Suppressor macrophage treated with lipopolysaccharide for 4 hours (primary cell): ENCODE measurements at places on chromosomes 4 and X.

GRCh38 chr4:80017125-80017854 is 55.7 kb downstream of the ANTXR2 start:
- DNase-seq, result peak; percentile 65

GRCh38 chr4:35463251-35463952 is 780.9 kb downstream of the ARAP2 start:
- no peak for DNase-seq

DNA sequence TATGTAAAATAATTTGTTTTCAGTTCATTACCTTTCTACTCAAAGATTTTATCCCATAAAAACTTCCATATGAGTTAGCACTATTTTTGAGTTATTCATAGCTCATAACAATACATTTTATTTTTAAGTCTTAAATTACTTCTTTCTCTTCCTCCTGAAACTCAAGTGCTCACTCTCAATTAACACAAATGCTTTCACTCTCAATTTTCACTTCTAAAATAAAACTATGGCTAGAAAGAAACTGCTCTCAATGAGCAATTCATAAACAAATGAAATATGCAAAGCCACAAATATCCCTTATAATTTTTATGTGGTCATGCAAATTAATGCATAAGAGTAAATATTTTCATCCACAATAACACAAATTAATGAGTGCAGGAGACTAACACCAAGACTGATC is 38.8 kb downstream of the MAML3 start:
- DNase-seq, result peak; percentile 22

- peak; percentile 26 for DNase-seq
These were observed 264.3 kb downstream of the NPFFR2 start for GRCh38 chr4:72295966-72296557.

GRCh38 chr4:98625399-98625798 is 33.0 kb downstream of the TSPAN5 start:
- DNase-seq, result no peak

DNA sequence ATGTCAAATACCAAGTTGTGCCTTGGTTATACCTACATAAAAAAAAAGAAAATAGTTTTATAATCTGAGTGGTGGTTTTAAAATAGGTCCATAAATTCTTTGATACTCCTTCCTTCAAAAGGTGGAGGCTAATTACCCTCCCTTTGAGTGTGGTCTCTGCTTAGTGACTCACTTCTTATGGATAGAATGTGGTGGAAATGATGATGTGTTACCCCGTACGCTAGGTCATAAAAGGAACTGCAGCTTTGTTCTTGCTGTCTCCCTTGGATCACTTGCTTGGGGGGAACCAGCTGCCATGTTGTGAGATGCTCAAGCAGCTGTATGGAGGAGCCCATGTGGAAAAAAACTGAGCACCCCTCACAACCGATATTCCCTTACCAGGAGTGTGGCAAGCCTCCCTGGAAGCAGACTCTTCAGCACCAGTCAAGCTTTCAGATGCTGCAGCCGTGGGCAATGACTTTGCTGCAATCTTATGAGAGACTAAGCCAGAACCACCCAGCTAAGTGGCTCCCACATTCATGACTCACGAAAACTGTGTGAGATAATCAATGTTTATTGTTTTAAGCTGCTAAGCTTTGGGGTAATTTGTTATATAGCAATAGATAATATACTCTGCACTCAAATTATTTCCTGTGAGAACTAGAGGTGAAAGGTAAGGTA is 195.0 kb upstream of the GATB start:
- DNase-seq, result no peak

- no peak for DNase-seq
These were observed 84.8 kb downstream of the STOX2 start for GRCh38 chr4:183989931-183990330.
